IMR-90 (cell line): ENCODE measurements at places on chromosomes 5 and 9. TPM values are rescaled to one million over a fixed set of nuclear protein-coding genes. Genes with fewer than 3 reads are reported as not detected.

GRCh38 chr5:107135391-107135790 is 535.3 kb downstream of the EFNA5 start:
- DNase-seq = peak; percentile 38

GRCh38 chr5:171707442-171707792 is 78.2 kb upstream of the SMIM23 start:
- DNase-seq = no peak

- DNase-seq = peak; percentile 47
These were observed 586 bp downstream of the TXN start for GRCh38 chr9:110255463-110256379.

DNA sequence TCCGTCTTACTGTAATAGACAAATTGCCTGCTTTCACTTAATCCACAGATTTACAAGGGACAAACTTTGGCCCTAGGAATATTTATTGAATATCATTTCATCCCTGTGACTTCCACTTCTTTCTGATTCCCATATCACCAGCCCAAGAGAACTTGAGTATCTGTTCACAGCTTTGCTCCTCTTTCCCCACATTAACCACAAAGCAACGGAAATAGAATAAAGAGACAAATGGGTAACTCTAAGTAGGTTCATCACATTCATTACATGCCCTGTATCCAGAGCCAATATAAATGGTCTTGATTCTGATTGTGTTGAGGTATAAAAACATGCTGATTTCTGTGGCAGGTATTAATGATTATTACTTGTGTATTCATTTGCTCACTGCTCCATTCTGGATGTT is 41.9 kb downstream of the TMEM252 start:
- no peak for DNase-seq

ANXA1 gene
- total RNA-seq = 583 and 637 TPM in 2 replicates
